GM23338 (cell line): ENCODE measurements at places on chromosomes 5 and 9.

DNA sequence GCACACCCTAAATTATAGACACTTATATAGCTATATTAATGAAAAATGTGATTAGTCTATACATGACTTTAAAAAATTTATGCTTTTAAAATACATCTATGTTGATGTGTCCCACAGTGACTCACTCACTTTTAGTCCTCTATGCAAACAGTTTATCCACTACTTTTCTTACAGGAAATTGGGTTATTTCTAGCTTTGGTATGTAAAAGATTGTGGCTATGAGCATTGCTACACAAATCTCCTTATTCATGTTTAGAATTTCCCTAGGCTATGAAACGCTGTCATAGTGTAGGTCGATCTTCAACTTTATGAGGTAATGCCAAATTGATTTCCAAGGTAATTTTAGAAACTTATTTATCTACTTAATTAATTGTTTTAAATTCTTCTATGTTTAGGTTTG is 687.4 kb downstream of the PRR16 start:
- H3K27ac ChIP-seq: no peak overlapping the region
- DNase-seq: no peak

DNA sequence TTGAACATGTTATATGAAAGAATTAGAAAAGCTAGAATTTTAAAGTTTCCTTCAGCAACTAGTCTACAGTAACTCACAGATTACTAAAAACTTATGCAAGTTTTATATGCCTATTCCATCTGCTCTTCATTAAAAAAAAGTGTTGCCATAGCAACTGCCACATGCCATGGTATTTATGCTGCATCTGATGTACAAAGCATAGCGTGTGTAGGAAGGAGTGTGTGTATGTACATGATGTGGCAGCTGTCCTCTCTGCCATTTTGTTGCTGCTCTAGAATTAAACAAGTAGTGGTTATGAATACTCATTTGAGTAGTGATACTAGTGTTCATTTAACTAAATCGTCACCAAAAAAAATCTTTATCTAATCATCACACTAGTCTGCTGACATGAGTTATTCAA is 593.5 kb downstream of the CETN3 start:
- no peaks in the 10 kb centered on the region for H3K27me3 ChIP-seq
- H3K4me1 ChIP-seq: no peaks in the 10 kb centered on the region
- no peak for DNase-seq
- no peak overlapping the region for H3K4me3 ChIP-seq

GRCh38 chr5:87951661-87952060 is 317.0 kb downstream of the TMEM161B start:
- DNase-seq: peak; percentile 33
- no peak overlapping the region for H3K4me3 ChIP-seq
- H3K27ac ChIP-seq: no peak overlapping the region
- peaks cover 46% of the 10 kb centered on the region for H3K4me1 ChIP-seq
- no peaks in the 10 kb centered on the region for H3K27me3 ChIP-seq

GRCh38 chr5:417301-418161 is 25.4 kb upstream of the EXOC3 start:
- H3K27ac ChIP-seq: no peak overlapping the region
- H3K36me3 ChIP-seq: no peaks in the 10 kb centered on the region
- DNase-seq: no peak
- H3K4me1 ChIP-seq: peaks cover 3% of the 10 kb centered on the region; the same call in 1 of the 2 replicates

DNA sequence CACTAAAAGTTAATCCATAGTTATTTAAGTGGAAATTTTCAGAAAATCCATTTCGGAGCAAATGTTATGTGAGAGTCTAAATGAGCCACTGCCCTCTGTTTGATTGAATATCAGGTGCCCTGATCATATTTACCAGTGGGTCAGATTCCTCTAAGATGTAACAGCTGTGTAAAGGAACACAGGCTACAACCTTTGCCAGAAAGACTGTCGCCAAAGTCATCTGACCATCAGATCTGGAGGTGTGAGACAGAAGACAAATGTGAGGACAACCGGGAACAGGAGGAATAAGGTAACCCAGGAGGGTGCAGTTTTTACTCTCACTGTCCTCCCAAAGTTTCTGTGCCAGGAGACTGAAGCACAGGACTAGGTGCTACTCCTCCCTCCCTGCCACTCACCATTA is 90.8 kb downstream of the CAAP1 start:
- H3K27ac ChIP-seq: no peak overlapping the region
- no peaks in the 10 kb centered on the region for H3K27me3 ChIP-seq
- H3K4me1 ChIP-seq: peaks cover 25% of the 10 kb centered on the region
- no peak for DNase-seq
- no peaks in the 10 kb centered on the region for H3K36me3 ChIP-seq
- H3K4me3 ChIP-seq: no peak overlapping the region

DNA sequence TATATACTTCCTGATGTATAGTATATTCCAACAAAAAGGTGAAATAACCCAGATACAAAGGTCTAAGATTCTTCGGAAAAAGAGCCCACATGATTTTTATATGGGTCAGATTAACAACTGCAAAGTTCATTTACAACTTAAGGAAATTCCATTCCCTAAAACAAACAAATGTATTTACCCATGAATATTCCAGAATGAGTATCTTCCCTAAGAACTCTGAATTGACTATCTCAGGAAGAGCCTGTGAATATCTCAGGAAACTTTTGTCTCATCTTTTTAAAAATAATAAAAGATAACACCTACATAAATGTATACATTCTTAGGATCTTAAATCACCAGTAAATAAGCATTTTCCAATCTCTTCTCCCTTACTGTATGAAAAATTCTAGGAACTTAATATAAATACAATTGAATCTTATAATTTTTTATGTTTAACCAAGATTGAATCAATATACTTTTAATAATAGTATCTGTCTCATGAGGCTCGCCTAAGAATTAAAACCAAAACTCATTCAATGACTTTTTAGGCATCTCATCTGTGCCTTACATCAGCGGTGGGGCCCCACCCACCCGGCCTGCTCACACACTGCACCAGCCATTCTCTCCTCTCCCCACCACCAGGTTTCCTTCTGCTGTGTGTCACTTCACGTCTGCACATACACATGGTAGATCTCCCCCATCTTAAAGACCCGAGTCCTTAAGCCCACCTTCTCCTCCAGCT is 78.1 kb downstream of the RAPGEF1 start:
- no peak for DNase-seq
- peak overlapping the region; percentile 89 for H3K27ac ChIP-seq
- H3K36me3 ChIP-seq: peaks cover 5% of the 10 kb centered on the region
- no peaks in the 10 kb centered on the region for H3K27me3 ChIP-seq
- H3K4me1 ChIP-seq: peaks cover 42% of the 10 kb centered on the region

- DNase-seq: peak; percentile 73
- peak overlapping the region; percentile 5 for H3K4me3 ChIP-seq
- H3K4me1 ChIP-seq: peaks cover 58% of the 10 kb centered on the region
- no peaks in the 10 kb centered on the region for H3K27me3 ChIP-seq
- H3K27ac ChIP-seq: peak overlapping the region; percentile 45
Measured at GRCh38 chr5:17223367-17224185, 6.1 kb downstream of the BASP1 start.

DNA sequence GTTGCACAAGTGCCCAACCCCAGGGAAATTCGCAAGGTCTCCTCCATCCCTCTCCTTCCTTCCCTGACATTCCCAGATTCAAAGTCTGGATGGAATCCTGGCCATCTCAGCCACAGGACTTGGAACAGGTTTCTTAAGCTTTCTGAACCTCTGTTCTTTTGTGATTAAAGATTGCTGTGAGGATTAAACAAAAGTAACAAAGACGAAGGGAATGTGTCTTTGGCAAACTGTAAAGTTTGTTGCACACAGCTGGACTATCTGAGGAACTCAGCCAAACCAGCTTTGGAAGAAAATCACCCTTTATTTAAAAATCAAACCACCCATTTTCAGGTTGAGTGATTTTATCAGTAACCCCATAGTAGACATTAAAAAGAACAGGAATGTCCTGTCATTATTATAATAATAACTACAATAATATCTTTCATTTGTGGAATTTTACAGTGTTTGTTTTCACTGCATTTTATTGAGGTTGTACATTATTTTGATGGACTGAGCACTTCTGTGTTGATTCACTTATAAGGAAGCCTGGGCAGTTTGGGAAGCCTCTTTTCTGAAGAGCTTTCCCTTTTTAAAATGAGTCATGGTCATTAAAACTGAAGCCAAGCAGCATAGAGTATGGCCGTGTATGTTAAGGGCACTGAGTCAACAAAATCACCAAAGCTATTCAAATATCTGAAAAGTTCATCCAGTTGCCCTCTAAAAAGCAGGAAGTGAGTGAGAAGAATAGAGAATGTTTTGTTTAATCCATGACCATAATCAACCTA is 310.2 kb downstream of the AGTPBP1 start:
- no peak overlapping the region for H3K27ac ChIP-seq
- H3K36me3 ChIP-seq: no peaks in the 10 kb centered on the region

- DNase-seq: no peak
- no peak overlapping the region for H3K27ac ChIP-seq
- no peaks in the 10 kb centered on the region for H3K27me3 ChIP-seq
- no peaks in the 10 kb centered on the region for H3K4me1 ChIP-seq
- H3K4me3 ChIP-seq: no peak overlapping the region
- H3K36me3 ChIP-seq: no peaks in the 10 kb centered on the region; the same call in 1 of the 2 replicates
Measured at GRCh38 chr5:64788156-64788555, 19.4 kb downstream of the CWC27 start.

- no peak overlapping the region for H3K27ac ChIP-seq
- no peaks in the 10 kb centered on the region for H3K36me3 ChIP-seq
- DNase-seq: no peak
- H3K27me3 ChIP-seq: no peaks in the 10 kb centered on the region
Measured at GRCh38 chr9:135840539-135840938, 66.8 kb downstream of the CAMSAP1 start.

DNA sequence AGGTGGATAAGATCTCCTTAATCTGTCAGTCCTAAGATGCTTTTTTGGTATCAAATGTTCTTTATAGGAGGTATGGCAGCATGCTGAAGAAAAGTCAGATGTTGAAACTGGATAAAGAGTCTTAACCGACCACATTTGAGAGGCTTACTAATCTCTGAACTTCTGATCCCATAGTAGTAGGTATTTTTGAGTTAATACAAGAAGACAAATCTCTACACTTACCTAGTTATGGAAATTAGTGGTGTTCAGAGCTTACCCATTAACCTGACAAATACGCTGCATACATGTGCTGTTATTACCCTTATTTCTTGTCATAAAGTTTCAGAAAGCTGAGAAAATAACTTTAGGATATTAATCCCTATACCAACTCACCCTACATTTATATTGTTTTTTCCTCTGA is 83.0 kb downstream of the ISL1 start:
- no peaks in the 10 kb centered on the region for H3K27me3 ChIP-seq
- H3K4me1 ChIP-seq: 0 out of 2 replicates have a peak, but pooled peaks cover 3% of the 10 kb centered on the region
- no peaks in the 10 kb centered on the region for H3K36me3 ChIP-seq
- no peak for DNase-seq
- H3K27ac ChIP-seq: no peak overlapping the region
- H3K4me3 ChIP-seq: no peak overlapping the region

GRCh38 chr5:127256886-127257597 is 33.6 kb upstream of the MEGF10 start:
- no peaks in the 10 kb centered on the region for H3K4me1 ChIP-seq
- H3K27ac ChIP-seq: peak overlapping the region; percentile 33; the same call in 1 of the 2 replicates
- no peak overlapping the region for H3K4me3 ChIP-seq
- H3K27me3 ChIP-seq: no peaks in the 10 kb centered on the region
- peak; percentile 45 for DNase-seq

DNA sequence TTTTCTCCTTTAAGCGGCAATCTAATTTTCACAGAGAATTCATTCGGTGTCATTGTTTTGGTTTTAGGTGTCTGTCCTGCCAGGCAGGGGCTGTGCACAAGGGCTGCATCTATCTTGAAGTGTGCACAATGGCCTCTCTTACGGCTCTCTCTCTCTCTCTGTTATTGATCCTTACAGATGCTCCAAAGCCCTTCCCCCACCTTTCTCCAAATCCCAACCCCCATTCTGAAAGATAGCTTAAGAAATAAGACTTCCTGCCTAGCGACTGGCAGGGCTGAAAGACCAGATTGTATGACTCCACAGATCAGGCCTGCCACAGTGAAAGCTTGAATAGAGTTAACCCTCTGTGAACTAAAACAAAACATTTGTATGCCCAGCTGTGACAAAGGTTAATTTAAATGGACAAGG is 86.5 kb upstream of the NR5A1 start:
- peaks cover 76% of the 10 kb centered on the region for H3K4me1 ChIP-seq
- DNase-seq: peak; percentile 93
- H3K4me3 ChIP-seq: peak overlapping the region; percentile 43
- H3K36me3 ChIP-seq: no peaks in the 10 kb centered on the region

DNA sequence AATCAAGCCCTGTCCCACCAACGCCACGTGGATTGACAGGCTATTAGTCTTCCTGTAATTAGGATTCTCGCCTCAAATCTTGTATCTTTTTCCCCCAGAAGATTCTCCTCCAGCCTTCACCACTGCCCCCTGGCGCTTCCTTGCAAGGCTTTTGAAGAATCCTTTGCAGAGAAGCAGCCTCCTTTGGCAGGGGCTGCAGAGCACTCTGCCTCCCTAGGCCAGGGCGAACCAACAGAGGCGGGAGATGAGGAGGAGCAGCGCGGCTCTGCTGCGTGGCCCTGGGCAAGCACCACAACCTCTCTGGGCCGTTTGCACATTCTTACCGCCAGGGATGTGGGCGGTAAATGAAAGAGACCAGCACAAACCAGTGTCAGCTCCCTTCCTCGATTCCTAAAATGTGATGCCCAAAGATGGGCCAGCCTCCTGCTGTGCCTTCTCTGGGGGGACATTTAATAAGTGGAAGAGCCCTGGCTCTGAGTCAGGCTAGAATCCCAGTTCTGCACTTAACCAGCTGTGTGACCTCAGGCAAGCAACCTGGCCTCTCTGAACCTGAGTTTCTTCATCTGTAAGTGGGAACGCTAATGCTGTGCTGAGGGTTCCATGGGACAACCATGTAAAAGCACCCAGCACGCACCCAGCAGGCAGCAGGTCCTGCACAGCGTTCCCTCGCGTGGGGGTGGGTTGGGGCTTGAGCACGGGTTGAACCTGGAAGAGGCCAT is 128.6 kb downstream of the KCNIP1 start:
- H3K4me3 ChIP-seq: peak overlapping the region; percentile 80
- H3K27ac ChIP-seq: 0 out of 2 replicates have a peak overlapping the region, but pooled peaks have one; percentile 57
- no peaks in the 10 kb centered on the region for H3K27me3 ChIP-seq
- H3K4me1 ChIP-seq: peaks cover 25% of the 10 kb centered on the region
- DNase-seq: peak; percentile 76

GRCh38 chr9:127417131-127418036 is 6.8 kb upstream of the ZNF79 start:
- peaks cover 6% of the 10 kb centered on the region; the same call in 1 of the 2 replicates for H3K4me1 ChIP-seq
- no peaks in the 10 kb centered on the region for H3K27me3 ChIP-seq
- no peak overlapping the region for H3K27ac ChIP-seq
- no peaks in the 10 kb centered on the region for H3K36me3 ChIP-seq
- no peak overlapping the region for H3K4me3 ChIP-seq
- DNase-seq: no peak

DNA sequence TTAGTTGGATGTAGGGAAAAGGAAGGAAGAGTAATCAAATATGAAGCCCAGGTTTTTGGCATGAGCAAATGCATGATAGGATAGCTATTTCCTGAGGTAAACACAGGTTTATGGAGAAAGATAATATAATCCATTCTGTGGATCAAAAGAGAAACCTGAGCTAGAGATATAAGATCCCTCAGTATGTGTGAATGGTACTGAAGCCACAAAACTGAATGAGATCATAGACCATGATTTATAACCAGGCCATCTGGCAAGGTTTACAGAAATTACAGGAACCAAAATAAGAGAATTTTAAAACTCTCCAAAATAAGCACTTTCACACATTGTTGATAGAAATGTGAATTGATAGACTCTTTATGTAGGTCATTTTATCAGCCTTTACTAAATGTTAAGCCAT is 28.7 kb upstream of the ECM2 start:
- no peaks in the 10 kb centered on the region for H3K27me3 ChIP-seq
- H3K36me3 ChIP-seq: no peaks in the 10 kb centered on the region
- H3K4me1 ChIP-seq: no peaks in the 10 kb centered on the region
- no peak for DNase-seq
